NCI-H345 (cell line): ENCODE measurements at places on chromosomes 7 and 10.
A peak's percentile ranks its signal among the peaks of the same experiment; 100 is the strongest.

GRCh38 chr10:1205450-1206030 is 149.4 kb downstream of the WDR37 start:
- DNase-seq = no peak

DNA sequence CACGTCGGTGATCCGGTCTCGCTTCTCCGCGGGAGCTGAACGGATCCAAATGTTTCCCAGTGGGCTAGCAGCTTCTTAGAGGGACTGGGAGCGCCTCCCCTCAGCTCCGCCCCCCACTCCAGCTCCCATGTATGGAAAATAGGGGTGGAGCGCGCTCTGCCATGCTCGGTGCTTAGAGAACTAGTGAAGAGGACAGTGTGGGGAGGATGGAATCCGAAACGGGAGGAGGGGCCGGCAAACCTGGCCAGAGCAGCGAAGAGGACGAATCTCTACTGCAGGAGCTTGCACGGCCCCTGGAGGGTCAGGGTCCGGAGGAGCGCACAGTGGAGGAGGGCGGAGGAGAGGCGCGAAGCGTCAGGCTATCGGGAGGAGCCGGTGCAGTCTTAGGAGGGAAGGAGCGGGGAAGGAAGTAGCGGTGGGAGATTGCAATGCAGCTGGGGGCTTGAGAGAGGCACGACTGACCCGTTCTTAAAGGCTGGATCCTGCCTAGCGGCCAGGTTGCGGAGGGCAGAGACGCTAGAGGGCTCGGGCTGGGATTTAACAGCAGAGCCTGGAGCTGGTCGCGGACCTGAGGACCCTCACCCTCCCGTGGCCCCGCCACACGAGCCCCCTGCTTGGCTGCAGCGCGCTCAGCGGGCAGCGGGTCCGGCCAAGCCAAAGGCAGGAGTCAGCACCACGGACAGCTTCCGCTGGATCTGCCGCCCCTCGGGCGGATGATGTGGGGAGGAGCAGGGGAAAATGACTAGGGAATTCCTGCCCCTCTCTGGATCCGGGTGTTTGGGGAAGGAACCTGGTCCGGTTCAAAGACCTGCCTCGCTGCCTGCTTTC is at the start of gene PRLHR:
Gene PRLHR, minus strand, starts transcription at position 51 of the 828 bp plus-strand sequence. CDS start 404 bp downstream, outside the sequence.
- no peak for DNase-seq

GRCh38 chr7:139753081-139753692 is 24.6 kb downstream of the HIPK2 start:
- no peak for DNase-seq

DNA sequence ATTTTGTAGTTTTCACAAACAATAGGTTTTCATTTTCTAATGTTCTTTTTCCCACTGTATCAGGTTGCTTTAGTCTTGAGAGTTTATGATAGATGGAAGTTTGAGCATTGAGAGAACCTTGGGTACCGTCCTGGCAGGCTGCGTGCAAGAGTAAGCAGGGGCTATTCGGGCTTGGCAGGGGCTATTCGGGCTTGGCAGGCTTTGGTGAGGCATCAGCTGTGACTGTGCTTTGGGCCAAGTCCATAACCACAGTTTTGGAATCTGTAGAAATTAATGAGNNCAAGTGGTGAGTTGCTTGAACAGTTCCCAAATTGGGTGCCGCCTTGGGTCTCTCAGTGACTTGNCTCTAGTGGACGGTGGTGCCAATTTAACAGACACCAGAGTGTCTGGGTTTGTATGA is 424.6 kb downstream of the PAXIP1 start:
- DNase-seq = no peak

GRCh38 chr10:60236869-60237524 is 152.7 kb downstream of the ANK3 start:
- DNase-seq = no peak

DNA sequence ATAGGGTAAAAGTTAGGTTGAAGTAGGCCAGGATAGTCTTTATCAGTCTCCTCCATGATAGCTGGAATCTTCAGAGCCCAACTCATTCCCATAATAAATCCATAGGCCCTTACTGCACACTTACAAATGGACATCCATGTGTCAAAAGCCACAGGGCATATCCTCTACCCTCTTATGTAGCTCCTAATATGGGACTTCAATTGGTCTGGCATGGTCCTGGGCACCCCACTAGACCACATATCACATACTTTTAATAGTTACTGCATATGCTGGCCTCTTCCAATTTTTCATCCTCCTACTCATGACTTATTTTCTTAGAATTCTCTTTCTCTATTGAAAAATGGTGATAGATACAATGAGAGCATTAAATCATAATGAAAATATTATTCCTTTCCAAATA is 169.3 kb downstream of the MAGI2 start:
- DNase-seq = no peak

DNA sequence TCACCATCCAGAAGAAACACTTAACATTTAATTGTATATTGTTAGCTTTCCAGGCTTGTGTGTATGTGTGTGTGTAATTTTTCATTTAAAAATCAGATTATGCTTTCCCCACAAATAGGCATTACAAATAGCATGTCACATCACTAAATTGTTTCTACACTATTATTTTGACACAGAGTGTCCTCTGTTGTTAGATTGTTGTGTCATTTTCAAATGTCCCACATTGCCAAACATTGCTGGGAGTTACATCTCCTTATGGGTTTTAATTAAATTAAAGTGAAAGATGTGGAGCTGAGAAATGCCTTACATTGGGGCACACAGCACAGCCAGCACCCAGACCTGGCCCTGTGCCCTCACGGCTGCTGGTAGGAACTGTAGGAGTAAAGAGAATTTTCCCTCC is 295.6 kb downstream of the ZEB1 start:
- no peak for DNase-seq

DNA sequence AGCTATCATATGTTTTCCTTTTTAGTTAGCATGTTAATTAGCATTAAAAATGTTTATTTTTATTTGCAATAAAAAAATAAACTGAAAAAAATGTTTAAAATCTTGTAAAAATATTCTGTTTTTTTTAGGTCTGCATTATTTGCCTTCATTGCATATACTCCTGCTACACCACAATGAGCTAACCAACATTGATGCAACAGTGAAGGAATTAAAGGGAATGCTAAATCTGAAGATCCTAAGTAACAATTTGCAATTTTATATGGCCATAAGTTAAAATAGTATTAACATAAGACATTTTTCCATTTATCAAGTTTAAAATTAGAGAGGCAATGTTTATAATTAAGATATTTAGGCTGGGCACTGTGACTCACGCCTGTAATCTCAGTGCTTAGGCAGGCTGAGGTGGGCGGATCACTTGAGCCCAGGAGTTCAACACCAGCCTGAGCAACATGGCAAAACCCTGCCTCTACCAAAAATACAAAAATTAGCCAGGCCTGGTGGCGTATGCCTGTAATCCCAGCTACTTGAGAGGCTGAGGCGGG is 32.2 kb downstream of the LRRC72 start:
- DNase-seq = no peak

DNA sequence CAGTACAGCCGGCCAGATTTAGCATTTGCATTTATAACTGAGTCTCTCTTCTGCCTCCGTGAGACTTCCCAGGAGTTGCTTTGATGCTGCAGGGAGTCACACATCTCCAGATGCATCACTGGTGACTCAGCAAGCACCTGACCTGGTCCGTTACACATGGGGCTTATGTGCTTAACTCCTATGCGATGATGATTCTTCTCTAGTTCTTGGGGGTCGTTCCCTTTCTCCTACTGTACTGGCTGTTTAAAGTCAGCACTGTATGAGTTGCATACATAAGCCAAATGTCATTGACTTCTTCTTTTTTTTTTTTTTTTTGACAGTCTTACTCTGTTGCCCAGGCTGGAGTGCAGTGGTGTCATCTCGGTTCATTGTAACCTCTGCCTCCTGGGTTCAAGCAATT is 13.0 kb upstream of the AKR1E2 start:
- no peak for DNase-seq

DNA sequence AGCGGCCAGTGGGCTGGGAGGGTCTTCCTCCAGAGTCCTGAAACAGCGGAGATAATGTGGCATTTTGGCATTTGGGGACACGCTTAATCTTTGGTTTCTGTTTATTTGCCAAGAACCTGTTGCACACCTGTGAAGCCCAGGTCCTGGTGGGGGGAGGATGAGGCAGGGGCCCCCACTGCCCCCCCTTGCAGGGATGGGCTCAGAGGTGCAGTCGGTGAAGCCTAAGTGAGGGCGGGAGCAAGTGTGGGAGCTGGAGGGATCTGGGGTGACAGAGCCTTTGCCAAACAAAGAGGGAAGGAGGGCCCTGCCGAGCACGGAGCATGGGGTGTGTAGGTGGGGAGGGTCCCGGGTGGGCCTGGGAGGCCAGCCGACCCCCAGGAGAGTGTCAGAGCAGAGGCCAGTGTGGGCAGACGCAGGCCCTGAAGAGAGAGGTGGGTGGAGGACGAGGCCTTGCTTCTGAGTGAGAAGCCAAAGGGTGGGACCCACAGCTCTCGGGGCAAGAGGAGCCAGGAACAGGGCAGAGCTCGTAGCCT is 62.1 kb upstream of the ADGRA1 start:
- no peak for DNase-seq

DNA sequence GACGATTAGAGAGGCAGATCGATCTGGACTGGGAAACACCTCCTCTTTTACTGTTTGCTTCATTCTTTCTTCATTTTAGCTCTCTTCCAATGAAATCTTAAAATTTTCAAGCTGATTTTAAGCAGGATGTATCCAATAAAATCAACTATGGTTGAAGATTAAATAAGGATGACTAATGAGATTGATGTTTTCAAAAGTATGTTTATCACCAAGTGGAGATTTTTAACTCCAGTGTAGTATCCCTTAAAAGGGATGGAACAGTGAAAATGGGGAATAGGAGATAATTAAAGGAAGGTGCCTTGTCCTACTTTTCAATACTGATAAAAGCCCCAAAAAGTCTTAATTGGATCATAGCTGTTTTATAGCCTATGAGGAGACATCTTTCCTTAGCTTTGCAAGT is 11.6 kb upstream of the LIPF start:
- no peak for DNase-seq

- no peak for DNase-seq
Observed at GRCh38 chr10:105596749-105597148, 955.7 kb downstream of the SORCS3 start.

DNA sequence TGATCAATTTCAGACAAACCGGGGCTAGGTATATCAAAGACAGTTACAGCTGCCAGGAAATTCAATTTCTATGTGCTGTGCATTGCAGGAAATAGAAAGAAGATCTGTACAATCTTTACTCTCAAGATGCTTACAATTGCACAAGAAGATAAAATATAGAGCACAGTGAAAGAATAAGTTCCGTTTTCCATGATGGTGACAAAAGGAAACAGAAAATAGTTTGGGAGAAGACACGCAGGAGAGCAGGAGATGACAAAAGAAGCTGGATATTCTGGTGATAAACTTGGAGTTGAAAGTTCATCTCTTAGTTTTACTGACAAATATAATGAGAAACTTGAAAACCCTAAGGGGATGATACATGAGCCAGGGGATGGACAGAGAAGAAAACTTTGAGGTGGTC is 646.0 kb downstream of the PARD3 start:
- no peak for DNase-seq

GRCh38 chr10:29621161-29621560 is 13.6 kb downstream of the SVIL start:
- no peak for DNase-seq

DNA sequence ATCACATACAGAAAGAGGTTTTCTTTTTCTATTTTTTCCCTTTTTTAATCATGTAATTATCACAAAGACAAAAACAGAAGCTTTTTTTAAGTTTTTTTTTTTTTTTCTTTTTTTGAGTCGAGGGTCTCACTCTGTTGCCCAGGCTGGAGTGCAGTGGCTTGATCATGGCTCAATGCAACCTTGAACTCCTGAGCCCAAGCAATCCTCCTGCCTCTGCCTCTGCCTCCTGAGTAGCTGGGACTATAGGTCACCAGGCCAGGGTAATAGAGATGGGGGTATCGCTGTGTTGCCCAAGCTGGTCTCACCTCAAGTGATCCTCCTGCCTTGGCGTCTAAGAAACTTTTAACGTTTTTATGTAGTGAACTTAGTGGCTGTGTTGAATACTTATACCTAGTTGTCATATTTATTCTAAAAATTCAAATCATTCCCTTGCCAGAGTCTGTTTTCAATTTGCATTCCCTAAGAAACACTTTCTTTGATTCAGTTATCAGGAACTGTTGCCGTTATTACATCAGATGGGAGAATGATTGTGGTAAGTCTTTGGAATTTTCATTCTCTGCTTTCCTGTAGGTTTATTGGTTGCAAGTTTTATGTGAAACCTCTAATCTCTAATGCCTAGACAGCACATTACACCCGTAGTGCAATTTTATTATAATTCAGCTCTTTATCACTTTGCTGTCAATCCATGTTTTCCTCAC is 1.3 kb downstream of the LSM8 start:
- DNase-seq = no peak

DNA sequence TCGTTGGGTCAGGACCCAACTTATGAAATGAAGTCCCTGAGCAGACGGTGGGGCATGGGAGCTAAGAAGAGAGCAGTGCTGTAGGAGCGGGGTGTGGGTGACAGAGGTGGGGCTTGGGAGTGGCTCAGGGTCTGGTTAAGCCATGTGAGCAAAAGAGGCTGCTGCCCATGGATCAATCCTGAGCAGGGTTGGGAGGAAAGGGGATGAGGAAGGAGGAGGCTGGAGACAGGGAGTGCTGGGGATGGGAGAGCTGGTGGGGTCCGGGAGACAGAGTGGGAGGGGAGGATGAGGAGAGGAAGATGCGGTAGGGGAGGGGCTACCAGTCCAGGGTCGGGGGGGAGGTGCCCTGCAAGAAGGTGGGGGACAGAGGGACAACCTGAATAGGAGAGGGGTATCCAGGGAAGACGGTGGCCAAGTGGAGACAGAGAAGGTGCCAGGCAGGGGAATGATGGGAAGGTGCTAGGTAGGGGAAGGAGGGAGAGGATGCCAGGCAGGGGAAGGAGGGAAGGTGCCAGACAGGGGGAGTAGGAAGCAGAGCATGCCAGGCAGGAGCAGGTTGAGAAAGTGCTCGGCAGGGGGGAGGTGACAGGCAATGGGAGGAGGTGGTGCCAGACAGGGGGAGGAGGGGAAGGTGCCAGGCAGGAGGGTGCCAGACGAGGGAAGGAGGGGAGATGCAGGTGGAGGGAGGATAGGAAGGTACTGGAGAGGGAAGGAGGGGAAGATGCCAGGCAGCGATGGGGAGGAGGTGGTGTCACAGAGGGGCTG is 27.5 kb upstream of the SMARCD3 start:
- peak; percentile 39 for DNase-seq

GRCh38 chr10:11595395-11595692 is 16.1 kb downstream of the USP6NL start:
- no peak for DNase-seq

GRCh38 chr10:71836596-71836974 is 14.5 kb downstream of the PSAP start:
- no peak for DNase-seq

GRCh38 chr10:33631991-33632390 is 297.5 kb upstream of the NRP1 start:
- no peak for DNase-seq

DNA sequence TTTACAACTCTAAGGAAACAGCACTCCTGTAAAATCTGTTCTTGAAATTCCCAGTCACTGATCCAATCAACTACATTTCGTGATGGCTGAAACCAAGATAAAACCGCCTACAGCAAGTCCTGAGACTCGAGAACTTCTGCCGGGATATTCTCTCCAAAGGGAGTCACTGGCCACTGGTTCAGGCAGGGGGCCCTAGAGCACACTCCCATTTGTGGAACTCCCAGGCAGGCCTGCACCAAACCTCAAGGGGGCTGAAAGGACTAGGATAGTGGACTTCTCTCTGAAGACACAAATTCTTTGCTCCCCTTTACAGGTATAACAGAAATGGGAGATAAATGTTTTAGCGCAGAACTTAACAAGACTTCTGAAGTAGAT is 16.3 kb downstream of the CYTH3 start:
- no peak for DNase-seq

- no peak for DNase-seq
Observed at GRCh38 chr7:55304018-55304762, 60.9 kb upstream of the LANCL2 start.

GRCh38 chr10:77685432-77685831 is 47.8 kb upstream of the KCNMA1 start:
- peak; percentile 91 for DNase-seq
